Fibroblast of the aortic adventitia (primary cell): ENCODE measurements at places on chromosomes 1 and 21. TPM values are rescaled to one million over a fixed set of nuclear protein-coding genes. Genes with fewer than 3 reads are reported as not detected.

CD1B gene
- not detected in 2 replicates for total RNA-seq

TARBP1 gene
- 12.0 and 22.2 TPM in 2 replicates for total RNA-seq

GBP1 gene
- total RNA-seq = 16.7 and 49.2 TPM in 2 replicates

TBX19 gene
- total RNA-seq = 0.99 TPM in 1 of 2 replicates, not detected in the other

SPATA17 gene
- 1.8 and 2.9 TPM in 2 replicates for total RNA-seq

DNASE2B gene
- total RNA-seq = not detected in 2 replicates

S100A7 gene
- total RNA-seq = not detected in 2 replicates

RXFP4 gene
- total RNA-seq = 0.09 TPM in 1 of 2 replicates, not detected in the other

MYOC gene
- 0.36 and 3.8 TPM in 2 replicates for total RNA-seq

OR2AK2 gene
- not detected in 2 replicates for total RNA-seq

PLA2G4A gene
- total RNA-seq = 7.3 and 74.7 TPM in 2 replicates

KCNJ9 gene
- 0.08 TPM in 1 of 2 replicates, not detected in the other for total RNA-seq
